ENCODE measurements at places on chromosomes 3 and 15.

GRCh38 chr3:69491975-69492374 lies 106.1 kb upstream of the FRMD4B start:
- DNase-seq = no peak

GRCh38 chr3:11464356-11464755 lies 179.4 kb downstream of the VGLL4 start:
- DNase-seq = no peak

GRCh38 chr3:150968341-150969035 lies 4.0 kb downstream of the CLRN1 start:
- no peak for DNase-seq

DNA sequence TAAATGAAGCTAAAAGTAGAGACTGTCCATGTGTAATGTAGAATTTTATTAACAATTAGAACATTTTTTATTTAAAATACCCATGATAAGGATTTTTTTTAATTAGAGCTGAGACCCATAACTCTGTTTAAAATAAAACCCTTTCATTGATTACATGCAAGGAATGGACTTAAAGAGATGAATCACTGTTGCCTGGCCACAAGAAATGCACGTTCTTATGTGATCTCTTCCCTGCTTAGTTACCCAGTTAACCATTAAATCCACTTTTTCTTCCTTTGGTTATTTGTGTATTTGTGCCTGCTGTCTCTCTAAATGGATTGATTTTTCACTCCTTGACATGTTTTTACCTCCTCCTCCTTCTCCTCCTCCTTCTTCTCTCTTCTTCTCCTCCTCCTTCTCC lies 83.3 kb upstream of the SLITRK3 start:
- DNase-seq = peak; percentile 58

GRCh38 chr15:54089776-54090175 lies 111.5 kb downstream of the UNC13C start:
- no peak for DNase-seq

GRCh38 chr3:112689385-112689784 lies 48.4 kb upstream of the CCDC80 start:
- DNase-seq = no peak

DNA sequence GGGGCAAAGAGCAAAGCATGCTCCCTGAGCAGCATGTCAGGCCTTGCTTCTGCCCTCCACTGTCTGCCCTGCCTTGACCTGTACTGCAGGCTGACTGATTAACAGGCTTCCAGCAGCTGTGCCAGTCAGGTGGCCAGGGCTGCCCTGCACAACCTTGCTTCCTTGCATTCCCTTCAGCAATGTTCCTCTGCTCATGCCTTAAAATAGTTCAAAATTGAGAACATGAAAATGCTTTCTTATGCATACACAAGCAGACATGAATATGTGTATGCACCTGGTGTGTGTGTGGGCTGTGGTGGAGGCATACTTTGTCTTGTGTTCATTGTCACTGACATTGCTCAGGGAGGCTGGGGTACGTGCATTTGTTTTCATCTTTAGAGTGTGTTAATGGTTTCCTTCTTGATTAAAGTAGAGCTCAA lies 1.2 kb upstream of the SLC22A13 start:
- no peak for DNase-seq

- DNase-seq = no peak
Measured at GRCh38 chr3:66933233-66933632, 64.9 kb upstream of the KBTBD8 start.

DNA sequence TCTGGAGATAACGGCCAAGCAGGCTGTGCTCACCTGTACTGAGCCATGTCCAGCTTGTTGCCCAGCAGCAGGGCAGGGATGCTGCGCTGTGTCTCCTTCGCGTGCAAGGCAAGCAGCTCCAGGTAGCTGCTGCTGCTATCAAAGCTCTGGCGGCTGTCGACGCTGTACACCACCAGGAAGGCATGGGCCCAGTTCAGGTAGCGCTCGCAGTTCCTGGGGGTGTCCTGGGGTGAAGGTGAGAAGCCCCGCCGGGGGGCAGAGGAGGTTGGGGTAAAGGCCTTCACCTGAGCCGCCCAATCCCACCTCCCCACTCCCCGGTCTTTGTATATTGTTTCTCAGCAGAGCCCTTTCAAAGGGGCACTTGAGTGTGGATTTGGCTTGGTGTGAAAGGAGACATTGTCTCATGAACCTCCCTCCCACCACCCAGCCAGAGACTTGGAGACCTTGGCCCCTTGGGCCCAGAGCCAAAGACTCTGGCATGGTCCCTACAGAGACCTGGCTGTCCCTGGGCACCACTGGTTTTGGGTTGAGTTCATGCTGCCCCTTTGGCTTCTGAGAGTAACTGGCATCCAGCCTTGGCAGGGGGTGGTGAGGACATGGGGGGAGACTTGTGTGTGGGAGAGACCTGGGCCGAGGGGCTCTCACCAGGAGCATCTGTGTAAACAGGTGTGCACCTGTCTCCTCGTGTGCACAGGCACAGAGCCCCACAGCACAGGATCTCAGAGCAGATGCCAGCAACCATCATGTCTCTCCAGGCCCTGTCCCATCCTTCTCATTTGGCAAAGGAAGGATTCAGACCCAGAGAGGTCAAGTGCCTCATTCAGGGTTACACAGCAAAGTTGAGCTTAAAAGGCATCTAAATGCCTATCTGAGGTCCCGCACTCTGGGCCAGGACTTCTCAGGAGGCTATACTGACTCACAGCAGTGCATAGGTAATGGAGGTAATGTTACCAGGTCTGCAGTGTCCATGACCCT lies 9.1 kb downstream of the RASL12 start:
- no peak for DNase-seq

DNA sequence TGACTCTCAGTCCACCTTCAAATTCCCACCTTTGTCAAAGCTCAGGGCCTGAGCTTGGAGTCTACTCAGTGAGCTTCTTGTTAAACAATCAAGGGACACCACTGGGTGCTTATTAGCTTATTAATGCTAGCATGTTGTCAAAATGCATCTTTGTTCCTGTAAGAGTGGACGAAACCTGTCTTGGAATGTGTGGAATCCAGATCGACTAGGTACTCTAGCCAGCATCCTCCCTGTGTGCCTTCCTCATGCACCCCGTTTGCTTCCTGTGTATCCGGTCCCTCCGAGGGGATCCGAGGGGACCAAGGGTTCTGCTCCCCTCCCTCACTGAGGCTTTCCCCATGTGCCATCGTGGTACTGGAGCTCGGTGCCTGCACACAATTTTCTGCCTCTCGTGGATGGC lies 75.7 kb upstream of the UBE3A start:
- no peak for DNase-seq

- no peak for DNase-seq
Measured at GRCh38 chr3:30548600-30548999, 57.8 kb upstream of the TGFBR2 start.

DNA sequence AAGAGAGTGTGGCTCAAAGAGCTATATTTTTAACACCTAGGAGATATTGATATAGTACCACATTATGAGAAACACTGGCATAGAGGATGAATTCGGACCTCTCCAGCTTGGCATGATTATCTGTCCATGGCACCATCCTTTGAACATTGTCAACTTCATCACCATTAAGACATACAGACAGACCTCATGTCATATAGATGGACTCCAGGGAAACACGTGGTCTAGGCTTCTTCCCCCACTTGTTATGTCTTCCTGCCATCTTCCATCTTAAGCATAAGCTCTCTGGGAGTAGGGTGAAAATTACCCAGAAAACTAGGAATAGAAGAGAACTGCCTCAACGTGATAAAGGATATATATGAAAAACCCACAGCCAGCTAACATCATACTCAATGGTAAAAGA lies 51.8 kb downstream of the OCA2 start:
- DNase-seq = no peak

- DNase-seq = peak; percentile 46
Measured at GRCh38 chr15:40633178-40633577, 39.1 kb downstream of the KNL1 start.

DNA sequence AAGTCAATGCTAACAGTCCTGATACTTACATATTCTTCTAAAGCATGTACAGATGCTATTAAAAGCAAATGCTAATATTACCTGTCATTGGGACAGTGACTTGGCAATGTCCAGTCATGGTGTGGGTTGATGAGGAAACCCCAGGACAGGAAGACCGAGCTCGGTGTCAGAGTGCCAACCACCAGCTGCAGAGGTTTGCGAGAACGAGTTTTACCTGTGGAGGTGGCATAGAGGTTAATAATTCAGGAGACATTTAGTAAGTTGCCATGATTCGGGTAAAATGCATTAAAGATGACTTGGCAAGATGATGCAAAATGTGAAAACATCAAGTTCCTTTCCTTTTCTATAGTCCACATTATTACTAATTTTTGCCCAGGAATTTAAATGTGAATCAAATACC lies 94.5 kb downstream of the ABI3BP start:
- peak; percentile 32 for DNase-seq

- DNase-seq = no peak
Measured at GRCh38 chr3:196975349-196975748, 6.7 kb upstream of the PIGZ start.

- no peak for DNase-seq
Measured at GRCh38 chr15:31160297-31160696, 58.8 kb upstream of the TRPM1 start.

GRCh38 chr3:168161696-168162095 lies 66.0 kb upstream of the GOLIM4 start:
- DNase-seq = no peak

DNA sequence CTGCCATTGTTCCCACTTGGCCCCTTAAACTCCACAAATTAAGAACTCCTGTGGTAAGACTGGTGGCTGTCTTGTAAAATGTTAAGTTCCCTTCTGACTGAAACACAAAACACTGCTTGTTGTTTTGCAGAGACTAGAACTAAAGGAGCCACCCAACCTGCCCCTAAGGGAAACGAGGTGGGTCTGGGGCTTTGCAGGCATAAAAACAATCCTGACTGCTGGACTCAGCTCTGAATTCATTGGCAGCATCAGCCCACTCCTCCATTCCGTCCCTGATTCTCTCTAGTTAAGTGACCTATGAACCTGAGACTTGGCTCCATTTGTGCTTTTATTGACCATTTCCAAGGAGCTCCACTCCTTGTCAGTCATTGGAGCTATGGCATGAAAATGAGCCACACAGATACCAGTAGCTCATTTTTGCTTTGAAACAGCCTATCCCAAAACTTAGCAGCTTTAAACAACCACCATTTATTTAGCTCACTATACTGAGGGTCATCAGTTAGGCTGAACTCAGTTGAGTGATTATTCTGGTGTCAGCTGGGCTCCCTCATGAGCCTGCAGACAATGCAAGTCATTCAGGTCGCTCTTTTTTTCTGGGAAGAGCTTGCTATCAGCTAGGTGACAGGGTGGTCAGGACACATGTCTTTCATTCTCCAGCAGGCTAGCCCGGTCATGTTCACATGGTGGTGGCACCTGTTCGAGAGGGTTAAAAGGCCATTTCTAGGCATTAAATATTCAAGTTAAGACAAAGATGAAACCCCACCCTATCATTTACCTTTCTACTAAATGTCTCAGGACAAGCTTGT lies 175.1 kb upstream of the CTNNB1 start:
- no peak for DNase-seq

- peak; percentile 46 for DNase-seq
Measured at GRCh38 chr15:55587321-55588069, 650 bp downstream of the PYGO1 start.

DNA sequence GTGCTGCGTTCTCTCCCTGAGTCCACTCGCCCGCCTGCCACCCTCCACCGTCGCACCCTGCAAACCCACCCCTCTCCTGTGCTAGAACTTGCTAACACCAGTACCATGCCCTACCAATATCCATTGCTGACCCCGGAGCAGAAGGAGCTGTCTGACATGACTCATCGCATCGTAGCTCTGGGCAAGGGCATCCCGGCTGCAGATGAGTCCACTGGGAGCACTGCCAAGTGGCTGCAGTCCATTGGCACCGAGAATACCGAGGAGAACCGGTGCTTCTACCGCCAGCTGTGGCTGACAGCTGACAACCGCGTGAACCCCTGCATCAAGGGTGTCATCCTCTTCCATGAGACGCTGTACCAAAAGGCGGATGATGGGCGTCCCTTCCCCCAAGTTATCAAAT lies 4.9 kb upstream of the ALAS1 start:
- peak; percentile 60 for DNase-seq

GRCh38 chr3:105891101-105891500 lies 22.3 kb upstream of the CBLB start:
- DNase-seq = no peak

DNA sequence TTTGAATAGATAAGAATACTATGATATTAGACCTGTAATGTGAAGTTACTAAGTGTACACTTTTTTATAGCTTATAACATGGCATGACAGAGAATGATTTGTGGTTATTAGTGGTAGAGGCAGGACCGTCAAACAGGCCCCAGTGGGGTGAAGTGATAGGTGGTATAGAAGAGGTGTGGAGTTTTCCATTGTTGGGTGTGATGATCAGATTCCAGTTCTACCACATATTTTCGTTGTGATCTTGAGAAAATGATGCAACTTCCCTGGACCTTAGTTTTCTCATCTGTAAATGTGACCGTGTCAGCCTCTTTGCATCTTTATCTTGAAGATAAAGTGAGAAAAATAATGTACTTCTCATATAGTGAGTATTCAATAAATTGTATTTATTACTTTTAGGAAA lies 30.3 kb upstream of the UTS2B start:
- DNase-seq = no peak

GRCh38 chr3:128060473-128061381 lies 8.5 kb downstream of the SEC61A1 start:
- peak; percentile 30 for DNase-seq

DNA sequence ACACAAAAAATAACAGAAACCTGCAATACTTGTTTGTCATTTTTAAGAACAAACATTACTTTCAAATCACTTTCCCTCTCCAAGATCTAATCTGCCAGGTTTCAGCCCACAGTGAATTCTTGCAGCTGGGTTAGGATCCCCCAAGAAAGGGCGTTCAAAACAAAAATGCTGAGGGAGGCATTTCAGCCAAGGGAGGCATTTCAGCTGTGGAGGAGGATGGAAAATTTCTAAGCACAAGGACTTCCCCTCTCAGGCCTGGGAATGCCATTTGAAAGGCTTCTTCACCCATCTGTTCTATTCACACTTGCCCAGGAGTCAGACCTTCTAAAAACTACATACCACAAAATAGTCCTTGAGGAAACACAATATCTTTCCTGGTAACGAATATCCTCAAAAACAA lies 69.1 kb downstream of the P3H2 start:
- DNase-seq = no peak

DNA sequence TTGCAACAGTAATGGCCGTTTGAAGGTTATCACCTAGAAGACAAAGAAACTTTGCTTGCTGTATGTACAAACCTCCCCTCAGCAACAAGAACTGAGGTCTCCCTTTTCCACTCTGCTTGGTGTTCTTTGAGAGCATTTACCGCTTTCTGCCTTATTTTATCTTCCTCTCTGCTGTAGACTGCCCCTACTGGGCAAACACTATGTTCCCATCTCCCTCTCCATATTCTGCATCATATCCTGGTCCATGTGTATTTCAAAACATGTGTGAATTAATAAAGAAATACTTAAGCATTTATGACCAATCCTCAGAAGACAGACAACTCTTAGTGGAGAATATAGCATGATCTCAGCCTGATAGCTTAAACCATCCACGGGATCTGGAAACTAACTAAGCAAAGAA lies 64.4 kb downstream of the ATP13A5 start:
- DNase-seq = no peak

DNA sequence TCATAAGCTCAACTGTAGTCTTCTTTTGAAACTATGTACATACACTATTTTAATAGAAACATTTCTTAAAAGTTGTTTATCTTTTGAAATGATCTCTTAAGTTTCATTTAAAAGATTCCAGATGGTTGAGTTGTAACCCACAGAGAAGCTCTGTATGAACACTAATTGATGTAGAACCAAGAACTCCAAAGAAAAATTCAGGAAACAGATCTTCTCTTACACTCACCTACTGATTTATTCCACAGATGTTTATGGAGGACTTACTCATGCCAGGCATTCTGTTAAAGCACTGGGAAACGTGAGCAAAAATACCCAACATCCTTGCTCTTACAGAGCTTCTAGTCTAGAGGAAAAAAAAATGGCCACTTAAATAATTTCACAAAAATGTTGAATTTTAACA lies 551.1 kb downstream of the NAALADL2 start:
- DNase-seq = no peak

Measured in kidney tubule cell (primary cell).